ENCODE measurements at places on chromosomes 16 and 17. TPM values are rescaled to one million over a fixed set of nuclear protein-coding genes. Genes with fewer than 3 reads are reported as not detected.

Gene SLFN12
- 15.7 TPM for polyA plus RNA-seq

Gene CLEC3A
- polyA plus RNA-seq: 0.22 TPM

Gene SLC5A11
- polyA plus RNA-seq: 5.1 TPM

Gene KCNJ12
- polyA plus RNA-seq: 6.8 TPM

DNA sequence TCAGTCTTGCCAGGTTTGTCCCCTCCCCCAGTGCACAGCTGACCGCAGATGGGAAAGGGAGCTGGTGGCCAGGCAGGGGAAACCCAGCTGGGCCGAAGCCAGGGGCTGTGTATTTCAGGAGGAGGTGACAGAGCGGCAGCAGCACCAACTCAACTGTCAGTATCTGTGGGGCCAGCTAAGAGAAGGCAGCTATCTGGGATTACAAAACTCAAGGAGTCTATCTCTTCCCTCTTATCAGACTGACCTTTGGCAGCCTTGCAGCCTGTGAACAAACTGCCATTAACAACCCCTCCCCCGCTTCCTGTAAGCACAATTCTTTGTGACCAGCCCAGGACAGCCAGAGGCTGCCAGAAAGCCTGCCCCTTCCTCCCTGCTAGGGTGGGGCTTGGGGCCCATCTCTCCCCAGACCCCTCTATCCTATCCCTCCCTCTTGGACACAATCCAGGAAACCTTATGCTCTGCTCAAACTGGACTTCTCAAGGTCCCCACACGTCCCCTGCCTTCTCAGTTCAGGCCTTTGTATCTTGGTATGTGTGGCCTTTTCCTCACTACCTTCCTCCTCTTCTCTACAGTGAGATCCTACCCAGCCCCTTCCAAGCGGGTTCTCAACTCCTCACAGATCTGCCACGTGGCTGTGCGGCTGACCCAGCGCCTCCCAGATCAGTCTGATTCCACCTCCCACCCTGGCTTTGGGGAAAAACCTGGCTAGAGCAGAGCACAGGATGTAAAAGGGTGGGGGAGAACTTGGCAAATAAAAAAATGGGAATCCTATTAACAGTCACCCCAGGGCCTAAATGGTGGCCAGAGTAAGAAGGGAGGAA lies 10.5 kb downstream of the ST3GAL2 start:
- DNase-seq: peak; percentile 78

DNA sequence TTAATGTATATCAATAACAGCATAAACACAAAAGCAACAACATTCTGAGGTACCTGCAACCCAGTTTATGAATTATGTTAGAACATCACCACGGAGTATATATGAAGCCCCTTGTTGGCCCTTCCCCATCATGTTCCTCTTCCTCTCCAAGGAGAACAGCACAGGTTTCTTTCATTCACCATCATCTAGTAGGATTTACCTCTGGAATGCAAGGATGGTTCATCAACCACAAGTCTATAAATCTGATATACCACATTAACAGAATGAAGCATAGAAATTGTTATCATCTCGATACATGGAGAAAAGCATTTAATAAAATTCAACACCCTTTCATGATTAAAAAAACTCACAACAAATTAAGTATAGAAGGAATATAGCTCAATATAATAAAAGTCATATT lies 6.2 kb upstream of the PRSS54 start:
- no peak for DNase-seq

GRCh38 chr17:49914096-49914490 lies 54.9 kb upstream of the DLX4 start:
- no peak for DNase-seq
